ENCODE measurements at places on chromosomes 1 and 21.

DNA sequence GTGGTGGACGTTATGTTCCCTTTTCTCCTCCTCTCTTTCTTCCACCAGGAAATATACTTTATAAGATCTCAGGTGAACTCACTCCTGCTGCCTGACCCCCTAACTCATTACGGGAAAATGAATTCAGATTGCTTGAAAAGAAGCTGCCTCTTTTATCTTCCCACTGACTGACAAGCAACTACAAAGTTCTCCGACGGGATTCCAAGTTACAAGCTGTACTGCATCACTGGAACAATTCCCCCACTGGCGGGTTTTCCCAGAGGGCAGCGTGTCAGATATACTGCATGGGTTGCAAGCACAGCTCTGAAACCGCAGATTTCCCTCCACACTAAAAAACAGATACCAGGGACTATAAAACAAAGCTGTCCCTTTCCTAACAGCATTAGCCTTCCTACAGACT lies 390.6 kb downstream of the KCTD3 start:
- no peak for DNase-seq

DNA sequence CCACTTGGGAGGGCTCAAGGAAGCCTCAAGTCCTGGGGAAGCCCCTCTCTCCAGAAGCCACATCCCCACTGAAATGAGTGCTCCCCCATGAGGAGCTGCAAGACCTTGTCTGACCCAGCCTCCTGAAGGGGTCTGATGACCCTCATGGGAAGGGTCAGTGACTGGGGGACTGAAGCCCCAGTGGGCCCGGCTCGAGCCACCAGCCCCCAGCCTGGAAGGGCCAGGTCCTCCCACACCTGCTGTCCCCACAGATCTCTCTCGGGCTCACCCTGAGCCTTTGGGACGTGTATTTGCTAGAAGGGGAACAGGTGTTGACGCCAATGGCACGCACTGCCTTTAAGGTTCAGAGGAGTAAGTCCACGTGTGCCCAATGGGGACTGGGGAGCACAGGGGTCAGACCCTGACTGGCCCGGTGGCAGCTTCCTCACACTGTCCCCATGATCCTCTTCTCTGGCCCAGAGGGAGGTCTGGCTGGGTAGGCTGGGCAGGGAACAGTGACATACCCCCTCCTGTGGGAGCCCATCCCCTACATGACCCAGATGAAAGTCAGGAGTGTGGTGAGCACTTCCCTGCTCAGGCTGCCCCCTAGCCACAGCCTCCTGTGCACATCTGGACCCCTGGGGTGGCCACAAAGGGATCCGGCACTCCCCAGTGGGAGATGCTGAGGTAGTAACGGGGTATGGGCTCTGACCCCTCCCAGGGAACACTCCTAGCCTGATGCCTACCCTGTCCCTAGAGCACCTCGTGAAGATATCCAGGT lies 12.4 kb upstream of the SRARP start:
- DNase-seq: no peak

GRCh38 chr1:119978018-119978505 lies 81.7 kb upstream of the ADAM30 start:
- no peak for DNase-seq

GRCh38 chr1:207822124-207822601 lies 70.3 kb downstream of the CD46 start:
- DNase-seq: no peak

DNA sequence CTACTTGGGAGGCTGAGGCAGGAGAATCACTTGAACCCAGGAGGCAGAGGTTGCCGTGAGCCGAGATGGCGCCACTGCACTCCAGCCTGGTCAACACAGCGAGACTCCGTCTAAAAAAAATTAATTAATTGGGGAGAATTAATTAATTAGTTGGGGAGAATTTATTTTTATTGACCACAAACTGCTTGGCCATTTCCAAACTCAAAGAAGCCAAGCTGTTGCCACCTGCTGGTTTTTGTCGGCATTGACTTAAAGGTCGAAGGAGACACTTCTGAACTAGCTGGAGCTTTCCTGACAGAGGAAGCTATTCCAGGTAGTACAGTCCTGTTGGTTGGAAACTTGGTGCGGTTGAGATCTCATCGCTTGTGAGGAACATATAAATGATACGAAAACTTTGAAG lies 13.1 kb downstream of the MAP1LC3C start:
- peak; percentile 45 for DNase-seq

DNA sequence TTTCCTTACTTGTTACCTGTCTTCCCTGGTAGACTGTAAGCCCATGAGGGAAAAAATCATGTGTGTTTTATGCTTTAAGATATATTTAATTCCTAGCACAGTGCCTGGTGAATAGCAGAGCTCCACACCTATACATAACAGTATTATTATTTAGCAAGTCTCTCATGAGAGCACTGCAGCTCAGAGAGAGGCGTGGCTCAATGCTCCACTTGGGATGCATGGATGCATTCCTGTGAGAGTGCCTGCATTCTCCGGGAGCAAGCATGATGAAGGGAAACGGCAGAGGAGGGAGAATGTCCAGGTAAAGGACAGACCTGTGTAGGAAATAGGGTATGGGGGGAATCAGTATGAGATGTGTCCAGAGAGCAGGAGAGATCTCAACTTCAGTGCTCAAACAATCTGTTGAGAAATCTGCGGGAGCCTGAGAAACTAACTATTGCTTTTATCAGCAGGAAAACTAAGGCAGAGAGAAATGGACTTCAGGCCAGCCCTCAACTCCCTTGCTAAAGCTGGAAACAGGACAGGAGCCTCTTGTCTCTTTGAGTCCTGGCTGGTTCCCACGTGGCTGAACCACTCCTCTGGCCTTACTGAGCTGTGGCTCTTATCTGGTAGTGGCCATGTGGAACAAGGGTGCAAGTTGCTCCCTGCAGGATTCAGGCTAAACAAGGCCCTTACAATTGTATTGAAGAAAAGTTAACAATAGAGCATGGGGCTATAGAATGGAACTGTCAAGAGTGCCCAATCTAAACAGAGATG lies 113.1 kb downstream of the KCNN3 start:
- no peak for DNase-seq

DNA sequence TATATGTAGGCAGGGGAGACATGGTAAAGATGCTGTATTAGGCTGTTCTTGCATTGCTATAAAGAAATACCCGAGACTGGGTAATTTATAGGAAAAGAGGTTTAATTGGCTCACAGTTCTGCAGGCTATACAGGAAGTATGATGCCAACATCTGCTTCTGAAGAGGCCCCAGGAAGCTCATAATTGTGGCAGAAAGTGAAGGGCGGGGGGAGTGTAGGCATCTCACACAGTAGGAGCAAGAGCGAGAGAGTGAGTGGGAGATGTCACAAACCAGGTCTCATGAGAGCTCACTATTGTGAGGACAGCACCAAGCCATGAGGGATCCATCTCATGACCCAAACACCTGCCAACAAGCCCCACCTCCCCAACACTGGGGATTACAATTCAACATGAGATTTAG lies 21.1 kb downstream of the MAN1A2 start:
- DNase-seq: no peak

DNA sequence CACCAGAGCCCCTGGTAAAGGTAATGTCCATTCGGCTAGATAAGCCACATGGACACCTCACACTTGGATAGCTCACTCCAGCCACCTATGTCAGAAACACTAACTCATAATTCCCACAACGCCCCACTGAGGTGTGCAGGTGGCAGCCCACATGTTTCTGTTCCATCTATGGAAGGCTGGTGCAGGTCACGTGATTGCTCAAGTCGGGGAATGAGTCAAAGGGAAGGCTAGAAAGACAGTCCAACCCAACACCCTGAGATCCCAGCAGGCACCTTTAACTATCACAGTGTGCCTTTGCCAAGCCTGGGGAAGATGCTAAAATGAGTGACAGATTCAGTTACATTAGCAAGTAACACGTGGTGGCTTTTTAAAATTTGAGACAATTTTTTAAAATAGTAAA lies 45.3 kb upstream of the KCNE1 start:
- no peak for DNase-seq

DNA sequence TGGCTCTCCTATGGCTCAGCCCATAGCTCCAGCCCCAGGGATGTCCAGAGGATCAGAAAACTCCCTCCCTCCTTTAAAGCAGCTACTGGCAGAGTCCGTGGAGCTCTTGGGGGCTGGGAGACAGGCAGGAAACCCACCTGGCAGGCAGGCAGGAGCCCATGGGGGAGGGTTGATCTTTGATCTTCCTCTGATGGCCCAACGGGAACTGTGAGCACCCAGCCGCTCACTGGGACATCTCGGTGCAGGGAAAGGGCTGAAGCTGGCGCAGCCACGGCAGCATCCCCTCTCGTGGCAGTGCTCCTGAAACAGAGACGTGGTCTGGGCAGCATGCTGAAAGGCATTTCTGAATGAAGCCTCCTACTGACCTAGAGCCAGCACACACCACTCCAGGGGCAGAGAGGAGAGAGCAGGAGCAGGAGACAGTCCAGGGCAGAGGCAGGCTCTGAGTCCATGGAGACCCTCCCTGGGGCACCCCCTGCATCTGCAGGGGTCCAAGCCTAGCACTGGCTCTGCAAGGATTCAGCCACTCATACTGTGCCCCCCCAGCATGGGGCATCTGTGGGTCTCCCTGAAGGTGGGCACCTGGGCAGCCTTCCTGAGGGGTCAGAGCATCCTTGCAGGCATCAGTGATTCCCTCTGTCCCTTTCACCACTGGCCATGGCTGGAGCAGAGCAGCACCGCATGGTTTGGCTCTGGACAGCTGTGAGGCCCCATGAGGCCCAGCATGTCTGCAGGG lies 4.9 kb upstream of the SLX9 start:
- DNase-seq: no peak

- no peak for DNase-seq
These were observed 12.4 kb downstream of the LMNA start for GRCh38 chr1:156126630-156127534.

DNA sequence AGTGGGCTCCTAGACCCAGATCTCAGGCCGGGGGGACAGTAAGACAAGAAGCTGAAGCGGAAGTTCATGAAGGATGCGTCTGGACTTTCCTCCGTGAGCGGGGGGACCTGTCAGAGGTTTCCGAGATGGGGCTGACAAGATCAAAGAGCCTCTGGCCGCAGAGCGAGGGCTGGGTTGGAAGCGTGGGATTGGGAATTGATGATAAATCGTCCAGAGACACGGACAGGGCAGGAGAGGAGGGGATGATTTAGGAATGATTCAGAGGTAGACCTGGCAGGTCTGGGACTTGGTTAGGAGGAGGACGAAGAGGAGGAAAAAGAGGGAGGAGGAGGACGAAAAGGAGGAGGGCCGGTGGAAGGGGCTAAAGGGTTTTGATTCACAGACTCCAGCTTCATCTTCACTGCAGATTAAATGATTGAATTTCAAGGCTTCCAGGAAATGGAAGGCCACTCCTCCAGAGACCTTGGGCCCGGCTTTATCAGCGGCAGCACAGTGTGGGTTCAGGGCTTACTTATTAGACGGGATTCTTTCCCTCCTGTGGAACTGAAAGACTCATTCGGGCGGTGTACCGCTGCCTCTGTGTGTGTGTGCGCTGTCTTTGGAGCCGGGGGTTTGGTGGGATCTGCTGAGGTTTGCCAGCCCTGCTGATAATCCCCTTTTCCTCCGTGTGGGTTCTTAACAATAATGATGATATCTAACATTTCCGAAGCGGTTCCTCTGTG lies 85.7 kb upstream of the SLC45A1 start:
- DNase-seq: no peak

GRCh38 chr1:153507926-153508583 lies 27.7 kb downstream of the S100A6 start:
- no peak for DNase-seq

- no peak for DNase-seq
These were observed 110.4 kb upstream of the C21orf91 start for GRCh38 chr21:17929510-17929909.

GRCh38 chr1:238492271-238492670 lies 601.5 kb upstream of the ZP4 start:
- DNase-seq: no peak

GRCh38 chr1:12251442-12251841 lies 21.6 kb downstream of the VPS13D start:
- DNase-seq: no peak

GRCh38 chr1:152047413-152047729 lies 10.6 kb upstream of the S100A11 start:
- no peak for DNase-seq

GRCh38 chr1:1100296-1100695 lies 15.6 kb downstream of the C1orf159 start:
- DNase-seq: no peak

DNA sequence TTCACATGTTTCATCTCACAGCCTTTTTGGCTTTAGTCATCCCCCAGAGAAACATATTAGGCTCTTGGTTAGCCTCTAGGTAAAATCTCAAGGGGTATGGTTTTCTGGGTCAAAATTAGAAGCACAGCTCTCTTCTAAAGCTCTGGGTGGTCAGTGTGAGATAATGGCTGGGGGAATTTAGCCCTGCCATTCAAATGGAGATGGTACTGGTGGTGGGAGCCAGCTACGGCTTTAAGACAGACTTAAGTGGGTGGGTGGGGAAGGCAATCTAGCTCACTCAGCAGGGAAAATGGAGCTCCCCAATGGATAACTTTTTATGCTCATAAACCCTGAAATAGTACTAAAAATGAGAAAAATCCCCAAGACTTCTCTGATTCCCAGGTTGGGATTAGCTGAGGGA lies 5.7 kb downstream of the TEX38 start:
- no peak for DNase-seq

DNA sequence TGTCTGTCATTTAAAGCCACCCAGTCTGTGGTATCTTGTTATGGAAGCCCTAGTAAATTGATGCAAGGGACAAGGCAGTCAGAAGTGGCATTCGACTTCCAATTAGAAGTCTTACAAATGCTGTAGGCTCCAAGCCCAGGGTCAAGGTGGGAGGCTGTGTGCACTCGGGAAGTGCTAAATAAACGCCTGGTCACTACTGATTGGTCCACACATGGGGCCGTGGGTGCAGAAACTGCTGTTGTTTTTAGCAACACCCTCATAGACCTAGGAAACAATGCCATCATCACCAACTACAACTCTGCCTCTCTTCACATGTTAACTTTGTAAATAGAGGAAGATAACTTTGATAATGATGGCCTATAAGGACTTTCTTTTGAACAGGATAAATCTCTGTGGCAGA lies 20.2 kb upstream of the ZBTB21 start:
- DNase-seq: no peak

- DNase-seq: no peak
These were observed 624 bp upstream of the CR1L start for GRCh38 chr1:207644166-207644851.

DNA sequence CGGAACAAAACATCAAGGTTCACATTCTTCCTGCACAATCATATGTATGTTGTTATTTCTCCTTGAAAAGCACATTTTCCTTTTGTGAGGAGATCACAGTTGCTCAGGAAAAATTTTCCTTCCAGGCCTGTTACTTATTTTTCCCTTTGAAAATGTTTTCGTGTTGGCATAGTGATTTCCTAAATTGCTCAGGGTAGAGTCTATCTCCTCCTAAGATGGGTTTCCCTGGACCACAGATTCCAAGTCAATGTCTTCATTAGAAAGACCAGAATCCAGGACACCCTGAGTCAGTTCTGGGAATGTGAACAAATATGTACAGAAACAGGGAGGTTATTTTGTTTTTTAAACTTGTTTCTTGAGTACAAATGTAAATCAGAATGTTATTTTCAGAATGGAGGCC lies 94.3 kb upstream of the C1orf105 start:
- DNase-seq: no peak

Measured in HAP-1 (cell line).